Stimulated activated CD4-positive, alpha-beta T cell treated with anti-CD3 and anti-CD28 coated beads, TNF-alpha, amount 100 ng/mL, for 4 hours (primary cell): ENCODE measurements at places on chromosomes 6 and 20.
A peak's percentile ranks its signal among the peaks of the same experiment; 100 is the strongest.

GRCh38 chr6:16420715-16421461 lies 182.5 kb downstream of the GMPR start:
- DNase-seq, result no peak

GRCh38 chr6:73006146-73006545 lies 219.2 kb downstream of the KHDC1L start:
- DNase-seq, result no peak

GRCh38 chr6:69294407-69294806 lies 502.4 kb downstream of the LMBRD1 start:
- no peak for DNase-seq

GRCh38 chr6:44733868-44734267 lies 346.4 kb downstream of the CDC5L start:
- DNase-seq, result no peak

GRCh38 chr6:163354761-163355425 lies 59.6 kb upstream of the QKI start:
- DNase-seq, result no peak

DNA sequence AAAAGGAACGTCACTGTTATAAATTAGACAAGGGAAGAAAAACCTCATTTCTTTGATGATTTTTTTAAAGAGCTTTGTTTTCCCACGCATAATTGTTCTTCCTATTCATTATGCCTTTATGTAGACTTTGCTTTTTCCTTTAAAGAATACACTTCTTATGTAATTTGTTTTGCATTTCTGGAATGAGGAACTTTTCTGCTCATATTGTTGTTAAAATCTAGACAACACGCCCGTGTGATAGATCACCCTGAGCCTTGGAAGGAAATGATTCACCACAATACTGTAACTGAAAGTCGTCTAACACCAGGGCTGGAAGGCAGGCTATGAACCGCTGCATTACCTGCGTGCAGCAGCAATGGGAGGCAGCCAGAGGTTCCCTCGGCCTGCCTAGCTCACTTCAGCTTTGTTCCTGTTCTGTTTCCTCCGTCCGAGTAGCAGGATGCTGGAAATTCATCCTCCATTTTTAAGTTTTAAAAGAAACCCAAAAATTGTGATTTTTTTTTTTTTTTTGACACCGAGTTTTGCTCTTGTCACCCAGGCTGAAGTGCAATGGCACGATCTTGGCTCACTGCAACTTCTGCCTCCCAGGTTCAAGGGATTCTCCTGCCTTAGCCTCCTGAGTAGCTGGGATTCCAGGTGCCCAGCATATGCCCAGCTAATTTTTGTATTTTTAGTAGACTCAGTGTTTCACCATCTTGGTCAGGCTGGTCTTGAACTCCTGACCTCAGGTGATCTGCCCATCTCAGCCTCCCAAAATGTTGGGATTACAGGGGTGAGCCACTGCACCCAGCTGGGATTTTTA lies 49.6 kb upstream of the ZNF217 start:
- DNase-seq, result peak; percentile 26

- no peak for DNase-seq
These were observed 29.4 kb upstream of the ZNF831 start for GRCh38 chr20:59134182-59134581.

GRCh38 chr6:45801471-45802289 lies 214.0 kb downstream of the CLIC5 start:
- no peak for DNase-seq

DNA sequence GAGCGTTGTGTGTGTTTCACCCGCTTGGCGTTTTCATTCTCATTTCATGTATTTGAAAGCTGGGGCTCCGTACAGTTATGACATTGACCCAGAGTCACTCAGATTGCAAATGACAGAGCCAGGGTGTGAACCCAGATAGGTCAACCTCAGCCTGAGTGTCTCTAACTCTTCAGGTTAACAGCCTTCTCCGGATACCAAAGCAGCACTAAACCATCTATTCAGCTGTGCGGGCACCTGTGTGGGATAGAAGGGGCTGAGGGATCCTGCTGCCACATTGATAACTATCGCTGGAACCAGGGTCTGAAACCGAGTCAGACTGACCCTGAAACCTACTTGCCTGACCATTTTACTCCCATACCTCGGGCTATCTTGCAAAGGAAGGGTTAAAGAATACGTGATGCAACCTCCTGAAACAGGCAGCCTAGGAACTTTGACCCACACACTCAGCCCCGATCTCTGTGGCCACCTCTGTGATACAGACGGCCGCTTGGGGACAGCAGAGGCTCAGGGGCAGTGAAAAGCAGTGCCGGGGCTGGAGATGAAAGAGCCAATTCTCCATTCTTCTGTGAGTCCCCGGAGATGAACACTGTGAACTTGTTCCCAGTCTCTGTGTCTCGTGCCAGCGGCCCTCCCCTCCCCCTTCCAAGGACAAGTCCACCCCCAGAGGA lies 233.5 kb upstream of the QKI start:
- DNase-seq, result no peak

GRCh38 chr6:39282774-39283173 lies 31.4 kb downstream of the KCNK17 start:
- no peak for DNase-seq

DNA sequence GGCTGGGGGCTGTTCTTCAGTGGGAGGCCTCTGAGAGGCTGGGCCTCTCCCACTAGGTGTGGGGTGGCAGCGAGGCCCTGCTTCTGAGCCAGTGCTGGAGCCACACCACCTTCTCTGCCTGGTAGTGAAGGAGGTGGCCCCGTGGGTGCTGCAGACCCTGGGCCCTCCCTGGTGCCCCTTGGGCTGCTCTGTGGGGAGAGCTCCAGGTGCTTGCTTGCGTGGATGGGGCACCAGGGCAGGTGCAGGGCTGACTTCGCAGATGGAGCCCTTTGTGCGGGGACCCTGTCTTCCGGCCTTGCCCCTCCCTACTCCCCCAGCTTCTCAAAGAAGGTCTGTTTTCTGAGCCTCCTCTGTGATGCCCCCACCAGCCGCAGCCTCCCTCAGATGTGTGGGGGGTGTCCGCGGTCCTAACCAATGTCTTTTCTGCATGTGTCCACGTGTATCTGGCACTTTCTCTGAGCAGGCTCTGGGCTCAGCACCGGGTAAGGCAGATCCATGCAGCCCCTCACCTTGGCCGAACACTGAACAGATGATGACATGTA lies 17.2 kb upstream of the MYT1 start:
- no peak for DNase-seq

DNA sequence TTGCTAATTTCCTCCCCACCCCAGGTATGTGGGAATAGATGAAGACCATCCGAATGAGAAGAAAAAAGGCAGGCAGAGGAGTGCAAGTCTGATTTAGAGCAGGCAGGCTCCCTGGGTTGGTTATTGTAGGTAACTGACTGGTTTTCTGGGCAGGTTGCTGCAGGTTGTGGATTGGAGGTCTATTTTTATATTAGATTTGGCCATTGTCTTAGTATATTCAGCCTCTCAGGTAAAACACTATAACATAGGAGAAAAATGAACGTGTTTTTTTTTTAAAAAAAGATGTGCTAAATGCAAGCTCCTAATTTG lies 492 bp upstream of the TBC1D7 start:
- DNase-seq, result no peak

GRCh38 chr6:120077489-120077888 lies 727.9 kb upstream of the MAN1A1 start:
- no peak for DNase-seq

DNA sequence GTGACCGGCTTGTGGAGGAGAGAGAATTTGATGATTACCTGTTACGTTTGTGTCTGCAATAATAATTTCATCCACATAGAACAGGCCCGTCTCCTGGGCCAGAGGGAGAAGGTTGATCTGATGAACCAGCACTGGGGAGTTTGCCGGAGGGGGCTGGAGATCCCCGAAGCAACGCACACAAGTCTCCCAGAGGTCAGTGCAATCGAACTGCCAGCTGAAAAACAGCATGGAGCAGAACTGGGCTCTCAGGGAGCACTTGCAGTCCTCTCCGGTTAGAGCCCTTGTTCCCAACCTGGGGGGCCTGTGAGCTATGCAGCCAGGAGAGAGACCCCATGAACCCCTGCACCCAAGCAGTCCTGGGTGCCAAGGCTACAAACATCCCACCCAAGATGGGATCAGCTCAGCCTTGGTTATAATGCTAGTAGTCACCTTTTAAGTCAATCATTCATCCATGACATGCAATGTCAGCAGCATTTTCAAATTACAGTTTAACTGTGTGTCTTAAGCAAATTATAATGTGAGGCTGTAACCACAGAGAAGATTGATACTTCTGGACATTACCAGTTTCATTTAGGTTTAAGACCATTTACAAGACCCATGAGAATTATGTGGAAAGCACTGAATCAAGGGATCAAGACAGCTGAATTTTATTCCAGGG lies 34.2 kb downstream of the PKHD1 start:
- DNase-seq, result no peak

GRCh38 chr6:43575105-43575771 lies 600 bp downstream of the XPO5 start:
- DNase-seq, result no peak

DNA sequence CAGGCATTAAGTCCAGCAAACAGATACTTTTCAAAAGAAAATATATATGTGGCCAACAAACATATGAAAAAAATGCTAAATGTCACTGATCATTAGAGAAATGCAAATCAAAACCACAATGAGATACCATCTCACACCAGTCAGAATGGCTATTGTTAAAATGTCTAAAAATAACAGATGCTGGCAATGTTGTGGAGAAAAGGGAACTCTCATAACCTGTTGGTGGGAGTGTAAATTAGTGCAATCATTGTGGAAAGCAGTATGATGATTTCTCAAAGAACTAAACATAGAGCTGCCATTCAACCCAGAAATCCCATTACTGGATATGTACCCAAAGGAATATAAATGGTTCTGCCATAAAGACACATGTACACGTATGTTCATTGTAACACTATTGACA lies 20.6 kb downstream of the KCNQ5 start:
- no peak for DNase-seq

GRCh38 chr6:118511930-118512715 lies 36.0 kb upstream of the PLN start:
- no peak for DNase-seq

- no peak for DNase-seq
These were observed 447.4 kb downstream of the PKHD1 start for GRCh38 chr6:51640021-51640420.

DNA sequence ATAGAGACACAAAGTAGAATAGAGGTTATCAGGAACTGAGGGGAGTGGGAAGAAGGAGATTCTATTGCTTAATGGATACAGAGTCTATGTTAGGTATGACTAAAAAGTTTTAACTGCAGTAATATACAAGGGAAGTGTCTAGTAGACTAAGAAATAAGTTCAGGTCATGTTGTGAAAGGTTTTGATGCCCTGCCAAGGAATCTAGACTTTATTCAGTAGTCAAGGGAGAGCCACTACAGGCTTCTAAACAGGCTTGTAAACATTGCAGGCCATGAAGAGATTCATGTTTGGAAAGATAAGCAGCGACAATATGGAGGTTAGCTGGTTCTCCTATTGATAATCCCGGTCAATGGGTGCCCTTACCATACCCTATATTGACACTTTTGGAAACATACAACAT lies 352.8 kb upstream of the SOX4 start:
- DNase-seq, result no peak

GRCh38 chr6:106988664-106989063 lies 14.1 kb upstream of the CD24 start:
- no peak for DNase-seq

DNA sequence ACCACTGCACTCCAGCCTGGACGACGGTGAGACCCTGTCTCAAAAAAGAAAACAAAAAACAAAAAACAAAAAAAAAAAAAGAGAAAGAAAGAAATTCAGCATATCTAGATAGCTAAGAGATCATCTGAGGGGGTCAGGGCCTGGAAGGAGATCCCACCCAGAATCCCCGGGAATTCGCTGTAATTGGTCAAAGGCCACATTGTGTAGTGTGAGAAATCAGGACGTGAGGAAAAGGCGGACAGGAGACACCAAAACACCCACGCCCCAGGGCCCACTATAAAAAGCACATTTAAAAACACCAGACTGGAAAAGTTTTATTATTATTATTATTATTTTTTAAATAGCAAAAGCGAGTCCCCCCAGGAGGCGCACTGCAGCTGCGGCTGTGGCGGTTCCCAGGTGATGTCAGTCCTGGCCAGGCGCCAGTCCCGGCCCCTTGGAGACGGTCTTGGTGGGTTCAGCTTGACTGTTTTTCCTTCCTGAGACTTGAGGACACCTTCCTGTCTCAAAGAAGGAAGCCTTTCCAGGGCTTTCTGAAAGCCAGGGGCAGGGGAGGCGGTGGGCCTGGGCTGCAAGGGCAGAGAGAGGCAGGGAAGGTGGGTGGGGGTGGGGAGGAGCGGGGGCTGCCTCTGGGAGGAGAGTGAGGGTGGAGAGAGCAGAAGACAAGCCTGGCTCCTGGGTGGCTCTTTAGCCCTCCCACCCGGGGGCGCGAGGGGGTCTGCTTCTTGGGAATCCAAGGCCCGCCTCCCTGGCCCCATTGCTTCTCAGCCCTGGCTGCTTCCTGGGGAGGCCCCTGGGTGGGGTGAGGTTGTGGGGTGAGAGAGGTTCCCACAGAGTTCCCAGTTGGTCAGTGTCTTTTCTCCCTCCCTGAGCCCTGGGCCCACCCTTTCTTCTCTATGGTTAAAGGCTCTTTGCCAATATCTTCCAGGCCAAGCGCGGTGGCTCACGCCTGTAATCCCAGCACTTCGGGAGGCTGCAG lies 14.5 kb downstream of the TCF15 start:
- DNase-seq, result no peak

DNA sequence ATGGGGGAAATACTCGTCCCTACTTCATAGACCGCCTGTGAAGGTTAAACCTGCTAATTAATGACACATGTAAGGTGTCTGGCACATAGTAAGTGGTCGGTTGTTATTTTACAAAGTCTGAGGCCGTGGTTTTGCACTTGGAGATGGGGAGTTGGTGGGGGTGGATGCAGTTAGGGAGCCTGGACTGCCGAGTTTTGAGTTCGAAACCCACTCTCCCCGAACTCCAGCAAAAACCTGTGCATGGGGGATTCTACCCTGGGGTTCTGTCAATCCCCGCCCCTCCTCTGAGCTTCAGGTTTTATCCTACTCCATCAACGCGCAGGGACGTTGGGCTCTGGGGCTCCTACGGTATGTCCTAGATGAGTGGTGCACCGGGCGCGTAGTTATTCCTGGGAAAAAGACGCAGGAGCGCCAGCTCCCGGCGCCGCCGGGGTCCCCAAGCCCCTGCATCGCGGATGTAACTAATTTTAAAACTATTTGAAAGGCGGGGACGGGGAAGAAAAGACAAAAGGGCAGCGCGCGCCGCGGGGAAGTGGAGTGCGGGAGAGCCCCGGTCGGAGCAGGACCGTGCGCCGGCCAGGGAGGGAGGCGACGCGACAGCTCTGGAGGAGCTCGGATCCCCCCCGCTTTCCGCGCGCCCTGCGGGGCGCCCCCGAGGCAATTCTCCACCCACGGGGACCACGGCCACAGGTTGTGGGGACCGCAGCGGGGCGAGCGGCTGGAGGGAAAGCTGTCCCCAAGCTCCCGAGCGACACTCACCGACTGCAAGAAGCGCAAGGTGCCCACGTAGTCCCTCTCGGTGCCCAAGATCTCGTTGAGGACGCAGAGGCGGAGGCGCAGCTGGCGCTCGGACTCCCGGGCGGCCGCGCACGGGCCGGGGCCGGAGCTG lies 672 bp downstream of the PREX1 start:
- no peak for DNase-seq

DNA sequence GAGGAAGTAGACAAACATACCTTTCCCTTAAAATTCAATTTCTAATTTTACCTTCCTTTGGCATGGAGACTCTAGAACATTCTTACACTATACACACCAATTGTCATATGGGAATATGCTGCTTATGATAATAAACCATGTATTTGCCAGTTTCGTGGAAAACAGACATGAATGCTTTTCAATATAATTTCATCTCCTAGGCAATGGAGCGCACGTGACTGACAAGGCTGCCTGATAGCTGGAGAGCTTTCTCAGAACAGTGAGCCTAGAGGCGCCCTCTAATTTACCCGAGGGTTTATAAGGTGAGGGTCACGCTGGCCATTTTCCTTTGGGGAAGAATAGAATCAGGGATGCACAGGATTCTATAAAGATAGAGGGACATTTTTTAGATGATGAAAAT lies 56.5 kb downstream of the PRR18 start:
- DNase-seq, result no peak
